Calu3 (cell line): ENCODE measurements at places on chromosomes 12 and 14. TPM values are rescaled to one million over a fixed set of nuclear protein-coding genes. Genes with fewer than 3 reads are reported as not detected.

KRT3 gene
- total RNA-seq = not detected in 2 replicates

DNA sequence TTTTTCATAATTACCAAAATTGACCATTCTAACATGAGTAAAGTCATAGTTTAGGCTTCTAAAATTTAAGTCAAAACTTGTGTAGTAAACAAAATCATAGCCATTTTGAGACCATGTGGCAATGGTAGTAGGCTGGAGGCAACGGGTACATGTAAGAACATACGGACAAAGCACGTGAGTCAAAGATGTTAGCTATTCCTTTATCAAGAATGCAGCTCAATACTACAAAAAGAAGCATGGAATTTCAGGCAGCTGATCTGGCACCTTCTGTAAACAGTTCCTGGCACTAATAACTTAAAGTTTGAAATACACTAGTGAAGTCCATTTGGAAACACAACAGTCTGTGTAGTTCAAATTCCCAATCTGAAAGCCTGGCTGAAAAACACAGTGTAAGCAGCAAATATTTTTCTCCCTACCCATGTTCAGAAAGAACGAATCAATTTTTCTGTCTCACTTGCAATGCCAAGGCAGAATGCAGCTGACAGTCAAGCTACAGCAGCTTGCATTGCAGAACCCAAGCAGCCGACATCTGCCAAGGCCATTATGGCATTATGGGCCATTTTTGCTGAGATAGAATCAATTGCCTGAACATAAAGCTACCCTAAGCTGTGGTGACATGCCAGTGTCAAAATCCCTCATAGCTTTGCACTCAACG is 29.3 kb downstream of the MYF5 start:
- no peaks in the 10 kb centered on the region for H3K4me1 ChIP-seq
- DNase-seq = no peak
- H3K4me3 ChIP-seq = no peak overlapping the region
- no peak overlapping the region for H3K27ac ChIP-seq

DNA sequence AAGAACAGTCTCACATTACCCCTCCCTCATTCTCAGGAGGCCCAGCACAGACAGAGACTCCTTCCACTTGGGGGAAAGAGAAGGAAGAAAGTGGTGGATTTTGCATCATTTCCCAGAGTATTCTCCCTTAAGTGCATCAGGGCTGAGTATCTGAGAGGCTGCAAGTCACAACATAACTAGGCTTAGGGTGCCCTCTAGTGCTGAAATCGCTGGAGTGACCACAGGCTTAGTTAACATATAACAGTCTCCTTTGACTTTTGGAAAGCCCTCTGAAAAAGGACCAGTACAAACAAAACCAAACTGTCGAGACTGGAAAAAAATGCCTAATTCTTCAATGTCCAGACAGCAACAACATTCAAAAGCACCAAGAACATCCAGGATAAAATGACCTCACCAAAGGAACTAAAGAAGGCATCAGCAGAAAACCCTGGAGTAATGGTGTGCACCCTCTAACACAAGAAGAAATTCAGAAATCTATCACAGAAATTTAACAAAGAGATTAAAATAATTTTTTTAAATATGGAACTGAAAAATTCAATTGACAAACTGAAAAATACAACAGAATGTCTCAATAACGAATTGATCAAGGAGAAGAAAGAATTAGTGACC is 412.3 kb downstream of the RPS29 start:
- no peak overlapping the region for H3K4me3 ChIP-seq
- H3K27me3 ChIP-seq = no peaks in the 10 kb centered on the region
- no peak overlapping the region for H3K27ac ChIP-seq
- H3K4me1 ChIP-seq = no peaks in the 10 kb centered on the region
- peak; percentile 68 for DNase-seq

DNA sequence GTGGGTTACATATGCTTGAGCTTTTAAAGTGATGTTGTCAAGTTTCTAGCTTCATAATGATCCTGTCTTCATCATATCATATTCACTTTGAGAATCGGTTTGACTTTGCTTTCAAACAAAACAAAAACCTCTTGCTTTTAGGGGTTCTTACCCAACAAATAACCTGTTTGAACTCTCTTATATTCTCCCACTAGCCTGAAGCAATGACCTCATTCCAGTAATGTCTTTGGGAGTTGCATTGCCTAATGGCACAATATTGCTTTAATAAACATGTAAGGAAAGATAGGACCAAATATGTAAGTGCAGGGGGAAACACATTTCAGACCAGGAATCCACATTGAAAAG is 27.7 kb downstream of the WBP11 start:
- peaks cover 43% of the 10 kb centered on the region for H3K4me1 ChIP-seq
- H3K27me3 ChIP-seq = no peaks in the 10 kb centered on the region
- no peak for DNase-seq
- peak overlapping the region; percentile 89 for H3K27ac ChIP-seq
- H3K4me3 ChIP-seq = peak overlapping the region; percentile 98

DNA sequence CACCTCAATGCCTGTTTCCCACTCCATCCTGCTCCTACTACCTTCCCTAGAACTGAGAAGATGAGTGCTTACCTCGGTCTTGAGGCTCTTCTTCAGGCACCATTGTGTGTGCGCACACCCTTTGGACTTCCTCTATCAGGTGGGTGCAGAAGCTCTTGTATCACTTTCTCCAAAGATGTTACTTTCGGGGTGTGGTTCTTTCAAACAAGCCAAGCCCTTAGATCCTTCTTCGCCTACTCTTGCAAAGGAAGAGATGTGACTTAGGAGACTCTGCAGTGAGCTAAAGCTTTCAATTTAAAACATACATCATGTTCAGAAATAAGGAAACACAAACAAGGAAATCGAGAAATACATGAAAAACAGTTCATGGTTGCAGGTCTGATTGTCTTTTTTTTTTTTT is at the start of gene CLEC4C:
Gene CLEC4C (minus strand): TSS at position 130 of the 400 bp plus-strand sequence. CDS start 27 bp downstream, at position 103.
- H3K27ac ChIP-seq = no peak within 1 kb of the TSS
- no peak for DNase-seq
- H3K4me1 ChIP-seq = no peaks in the 10 kb centered on the region

DNA sequence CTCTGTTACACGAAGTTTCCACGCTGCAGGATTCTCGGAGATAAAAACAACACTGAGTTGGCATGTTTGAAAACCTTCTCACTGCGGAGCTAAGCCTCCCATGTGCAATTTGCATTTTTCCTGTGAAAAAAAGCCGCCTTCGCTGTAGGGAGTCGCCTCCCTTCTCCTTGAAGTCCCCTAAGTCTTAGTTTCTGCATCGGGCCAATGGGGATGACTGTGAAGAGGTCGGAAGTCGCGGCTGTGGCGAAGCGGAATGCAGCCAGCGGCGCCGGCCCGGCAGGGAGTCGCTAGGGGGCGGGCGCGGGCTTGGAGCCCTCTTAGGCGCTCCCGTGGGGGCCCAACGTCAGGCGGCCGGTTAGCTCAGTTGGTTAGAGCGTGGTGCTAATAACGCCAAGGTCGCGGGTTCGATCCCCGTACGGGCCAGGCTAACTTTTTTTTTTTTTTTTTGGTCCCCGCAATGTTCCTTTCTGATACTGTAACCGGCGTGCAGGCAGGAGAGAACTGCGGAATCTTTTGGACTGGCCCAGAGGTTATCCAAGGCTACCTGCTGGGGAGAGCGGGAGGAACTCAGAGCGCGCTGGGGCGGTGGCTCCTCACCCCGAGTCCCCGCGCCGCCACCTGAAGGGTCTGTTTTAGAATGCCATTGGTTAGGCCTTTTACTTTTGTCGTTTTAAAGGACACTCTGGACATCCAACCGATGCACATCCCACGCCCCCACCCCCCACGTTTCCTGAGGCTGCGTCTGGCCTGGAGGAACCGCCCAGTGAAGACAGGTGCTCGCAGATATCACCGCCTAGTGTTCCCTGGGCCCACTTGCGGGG is 2.6 kb upstream of the ZNF839 start:
- DNase-seq = peak; percentile 95
- H3K4me3 ChIP-seq = peak overlapping the region; percentile 74
- H3K4me1 ChIP-seq = peaks cover 49% of the 10 kb centered on the region
- peak overlapping the region; percentile 98 for H3K27ac ChIP-seq

SBNO1 gene
- total RNA-seq = 60.8 and 62.7 TPM in 2 replicates

DNA sequence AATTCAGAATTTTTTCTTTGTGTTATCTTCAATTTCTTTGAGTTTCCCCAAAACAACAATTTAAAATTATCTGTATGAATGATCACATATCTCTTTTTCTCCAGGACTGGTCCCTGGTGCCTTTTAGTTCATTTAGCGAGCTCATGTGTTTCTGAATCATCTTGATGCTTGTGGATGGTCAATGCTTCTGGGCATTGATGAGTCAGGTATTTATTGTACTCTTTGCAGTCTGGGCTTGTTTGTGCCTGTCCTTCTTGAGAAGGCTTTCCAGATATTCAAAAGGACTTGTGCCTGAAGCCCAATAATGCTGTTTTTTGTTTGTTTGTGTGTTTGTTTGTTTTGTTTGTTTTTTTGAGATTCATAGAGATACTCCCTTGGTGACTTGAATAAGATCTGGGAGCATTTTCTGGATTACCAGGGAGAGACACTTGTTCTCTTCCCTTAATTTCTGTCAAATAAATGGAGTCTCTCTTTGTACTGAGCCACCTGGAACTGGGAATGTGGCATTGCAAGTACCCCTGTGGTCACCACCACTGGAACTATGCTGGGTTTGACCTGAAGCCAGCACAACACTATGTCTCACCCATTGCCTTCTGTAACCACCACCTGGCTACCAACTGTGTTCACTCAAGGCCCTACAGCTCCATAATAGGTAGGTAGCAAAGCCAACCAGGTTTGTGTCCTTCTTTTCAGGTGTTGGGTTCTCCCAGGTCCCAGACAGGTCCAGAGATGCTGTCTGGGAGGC is 56.3 kb downstream of the SLC6A15 start:
- no peaks in the 10 kb centered on the region for H3K4me1 ChIP-seq
- no peak overlapping the region for H3K27ac ChIP-seq
- DNase-seq = no peak

- no peak overlapping the region for H3K27ac ChIP-seq
- H3K36me3 ChIP-seq = no peaks in the 10 kb centered on the region
- H3K4me1 ChIP-seq = no peaks in the 10 kb centered on the region
- no peaks in the 10 kb centered on the region for H3K27me3 ChIP-seq
Measured at GRCh38 chr12:94404854-94405253, 54.8 kb downstream of the CEP83 start.

- H3K4me3 ChIP-seq = peak overlapping the region; percentile 28
- H3K4me1 ChIP-seq = peaks cover 38% of the 10 kb centered on the region
- H3K27ac ChIP-seq = peak overlapping the region; percentile 89
- H3K36me3 ChIP-seq = peaks cover 98% of the 10 kb centered on the region
- DNase-seq = no peak
Measured at GRCh38 chr12:110338754-110339153, 57.7 kb downstream of the ATP2A2 start.

- H3K36me3 ChIP-seq = peaks cover 34% of the 10 kb centered on the region
- H3K4me3 ChIP-seq = peak overlapping the region; percentile 87
- H3K27ac ChIP-seq = no peak overlapping the region
- H3K4me1 ChIP-seq = peaks cover 9% of the 10 kb centered on the region
Measured at GRCh38 chr12:102118874-102119273, 1.0 kb downstream of the NUP37 start.

DNA sequence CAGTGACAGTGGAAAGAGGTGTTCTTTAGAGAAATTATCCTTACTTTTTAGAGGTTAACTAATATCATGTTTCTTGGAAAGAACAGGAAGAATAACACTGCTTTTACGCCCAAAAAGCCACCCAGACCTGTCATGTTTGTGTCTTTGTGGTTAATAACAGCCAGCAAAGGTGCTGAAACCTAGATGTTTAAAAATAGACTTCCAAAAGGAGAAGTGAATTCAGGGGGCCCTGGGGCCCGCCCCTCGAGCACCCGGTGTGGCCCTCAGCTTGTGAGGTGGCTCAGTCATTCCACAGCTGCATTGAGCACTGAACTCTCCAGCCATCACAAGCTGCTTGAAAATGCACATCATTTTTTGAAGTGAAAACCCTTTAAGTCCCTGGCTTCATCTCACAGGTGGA is 20.8 kb upstream of the AMN start:
- peaks cover 3% of the 10 kb centered on the region for H3K36me3 ChIP-seq
- no peaks in the 10 kb centered on the region for H3K27me3 ChIP-seq
- H3K4me1 ChIP-seq = no peaks in the 10 kb centered on the region
- DNase-seq = no peak
- no peak overlapping the region for H3K27ac ChIP-seq

DNA sequence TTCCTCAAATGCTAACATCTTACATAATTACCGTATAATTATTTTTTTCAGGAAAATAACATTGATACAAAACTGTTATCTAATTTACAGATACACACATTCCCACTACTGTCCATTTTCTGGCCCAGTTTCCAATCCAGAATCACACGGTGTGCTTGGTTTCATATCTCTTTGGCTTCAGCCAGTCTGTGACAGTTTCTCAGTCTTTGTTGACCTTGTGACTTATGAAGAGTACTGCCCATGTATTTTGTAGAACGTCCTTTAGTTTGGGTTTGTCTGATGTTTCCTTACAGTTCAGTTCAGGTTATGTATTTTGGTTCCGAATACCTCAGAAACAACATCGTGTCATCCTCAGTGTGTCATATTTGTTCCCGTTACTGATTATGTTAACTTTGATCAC is 16.2 kb downstream of the RXYLT1 start:
- no peak for DNase-seq
- H3K27me3 ChIP-seq = no peaks in the 10 kb centered on the region
- H3K4me1 ChIP-seq = no peaks in the 10 kb centered on the region

- H3K27me3 ChIP-seq = no peaks in the 10 kb centered on the region
- H3K4me1 ChIP-seq = no peaks in the 10 kb centered on the region
- no peak overlapping the region for H3K27ac ChIP-seq
- no peak overlapping the region for H3K4me3 ChIP-seq
- no peaks in the 10 kb centered on the region for H3K36me3 ChIP-seq
Measured at GRCh38 chr12:53601296-53601847, 24.8 kb downstream of the ATF7 start.
